Suppressor macrophage treated with lipopolysaccharide for 1 hour (primary cell): ENCODE measurements at places on chromosomes 4 and X.

- no peak for DNase-seq
These were observed 93.3 kb downstream of the HMX1 start for GRCh38 chr4:8778291-8778690.

- DNase-seq: peak; percentile 4
These were observed 5.0 kb downstream of the LNX1 start for GRCh38 chr4:53586121-53586816.

GRCh38 chr4:150986085-150986484, 29.0 kb downstream of the LRBA start:
- no peak for DNase-seq

- DNase-seq: no peak
These were observed 260.9 kb upstream of the RPS6KA3 start for GRCh38 chrX:20527558-20528011.

- DNase-seq: no peak
These were observed 56.5 kb downstream of the NFKB1 start for GRCh38 chr4:102557636-102558035.

DNA sequence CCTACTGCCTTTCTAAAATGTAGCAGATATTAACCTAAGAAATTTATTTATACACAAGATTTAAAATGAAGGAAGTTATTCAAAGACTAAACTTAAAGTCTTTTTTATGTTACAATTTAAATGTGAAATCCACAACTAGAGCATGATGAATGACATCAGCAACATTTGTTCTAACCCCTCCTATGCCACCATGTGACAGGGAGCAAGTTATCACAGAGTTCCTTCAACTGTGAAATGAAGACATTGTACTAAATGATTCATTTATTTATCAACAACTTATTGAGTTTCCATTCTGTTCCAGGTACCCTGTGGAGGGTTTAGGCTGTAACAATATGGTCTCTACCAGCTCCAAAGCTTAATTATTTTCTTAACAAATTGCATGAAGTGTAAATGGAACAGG, 76.9 kb downstream of the SLC39A8 start:
- DNase-seq: peak; percentile 33

- peak; percentile 43 for DNase-seq
These were observed 5.6 kb upstream of the SMIM31 start for GRCh38 chr4:164748375-164748774.

- DNase-seq: no peak
These were observed 194.8 kb downstream of the SOWAHB start for GRCh38 chr4:76703123-76703490.

- no peak for DNase-seq
These were observed 91.5 kb upstream of the ANKRD50 start for GRCh38 chr4:124804041-124804440.

DNA sequence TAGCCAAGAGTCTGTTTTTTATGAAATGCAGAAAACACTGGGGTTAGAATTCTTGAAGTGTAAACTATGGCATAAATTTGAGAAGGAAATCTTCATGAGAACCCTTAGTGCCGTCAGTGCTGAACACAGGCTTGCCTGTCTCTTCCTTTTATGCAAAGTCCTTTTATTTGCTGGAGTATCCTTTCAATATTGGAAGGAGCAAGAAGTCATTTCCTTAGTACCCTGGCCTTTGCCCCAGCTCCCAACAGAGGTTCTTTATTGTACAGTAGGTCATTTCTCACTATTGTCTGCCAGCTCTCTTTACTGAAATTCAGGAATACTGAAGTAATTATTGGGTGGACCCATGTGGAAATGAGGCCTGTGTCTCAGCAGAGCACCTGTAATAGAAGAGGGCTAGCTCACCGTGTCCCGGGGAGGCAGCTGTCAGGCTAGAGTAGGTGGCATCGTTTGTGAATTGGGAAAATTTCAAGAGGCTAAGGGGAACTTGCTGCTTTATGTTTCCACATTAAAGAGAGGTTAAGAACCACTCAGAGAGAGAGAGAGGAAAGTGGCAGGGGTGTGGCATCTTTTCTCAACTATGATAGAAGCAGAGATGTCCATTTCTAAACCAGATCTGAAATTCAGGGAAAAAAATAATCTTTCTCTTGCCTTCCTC, 8.7 kb downstream of the FHDC1 start:
- DNase-seq: no peak

DNA sequence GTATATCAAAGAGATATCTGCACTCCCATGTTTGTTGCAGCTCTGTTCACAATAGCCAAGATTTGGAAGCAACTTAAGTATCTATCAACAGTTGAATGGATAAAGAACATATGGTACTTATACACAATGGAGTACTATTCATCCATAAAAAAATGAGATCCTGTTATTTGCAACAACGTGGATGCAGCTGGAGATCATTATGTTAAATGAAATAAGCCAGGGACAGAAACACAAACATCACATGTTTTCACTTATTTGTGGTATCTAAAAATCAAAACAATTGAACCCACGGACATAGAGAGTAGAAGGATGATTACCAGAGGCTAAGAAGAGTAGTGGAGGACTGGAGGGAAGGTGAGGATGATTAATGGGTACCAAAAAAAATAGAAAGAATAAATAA, 14.2 kb downstream of the IQCM start:
- no peak for DNase-seq

GRCh38 chrX:119579414-119579813, 5.1 kb downstream of the UBE2A start:
- DNase-seq: no peak

GRCh38 chr4:33171873-33172525, 2451.8 kb downstream of the PCDH7 start:
- no peak for DNase-seq

DNA sequence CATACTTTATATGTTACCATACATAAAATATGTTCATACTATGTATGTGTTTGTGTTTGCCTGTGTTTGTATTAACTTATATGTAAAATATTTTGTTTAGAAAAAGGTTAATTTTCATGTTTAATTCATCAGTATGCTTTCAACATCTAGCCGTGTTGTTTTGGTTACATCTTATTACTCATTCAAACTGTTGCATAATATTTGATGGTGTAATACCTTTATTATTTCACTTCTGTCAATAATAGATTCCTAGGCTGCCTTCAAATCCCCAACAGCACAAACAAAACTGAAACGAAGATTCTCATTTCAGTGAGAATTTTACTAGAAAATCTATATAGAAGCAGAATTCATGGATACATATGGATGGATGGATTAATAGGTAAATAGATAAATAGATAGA, 462.3 kb upstream of the ADGRL3 start:
- DNase-seq: no peak

DNA sequence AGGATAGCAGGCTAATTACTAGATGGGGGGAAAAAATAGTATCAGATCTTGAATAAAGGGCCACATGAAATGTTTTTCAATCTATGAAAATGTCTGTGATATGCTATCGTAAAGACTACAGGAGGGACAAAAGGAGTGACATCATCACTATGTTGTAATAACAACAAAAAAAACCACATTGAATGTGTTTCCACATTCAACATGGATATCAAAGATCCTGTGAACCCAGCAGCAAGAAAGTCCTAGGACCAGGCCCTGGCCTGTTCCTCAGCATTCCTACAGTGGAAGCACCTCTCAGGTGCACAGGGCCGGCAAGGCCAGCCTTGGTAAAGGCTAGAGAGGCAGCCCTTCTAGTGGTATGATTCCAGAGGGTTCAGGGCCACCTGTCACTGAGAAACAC, 118.3 kb downstream of the RELL1 start:
- DNase-seq: no peak

- no peak for DNase-seq
These were observed 22.7 kb downstream of the DYNLT3 start for GRCh38 chrX:37824491-37825214.

DNA sequence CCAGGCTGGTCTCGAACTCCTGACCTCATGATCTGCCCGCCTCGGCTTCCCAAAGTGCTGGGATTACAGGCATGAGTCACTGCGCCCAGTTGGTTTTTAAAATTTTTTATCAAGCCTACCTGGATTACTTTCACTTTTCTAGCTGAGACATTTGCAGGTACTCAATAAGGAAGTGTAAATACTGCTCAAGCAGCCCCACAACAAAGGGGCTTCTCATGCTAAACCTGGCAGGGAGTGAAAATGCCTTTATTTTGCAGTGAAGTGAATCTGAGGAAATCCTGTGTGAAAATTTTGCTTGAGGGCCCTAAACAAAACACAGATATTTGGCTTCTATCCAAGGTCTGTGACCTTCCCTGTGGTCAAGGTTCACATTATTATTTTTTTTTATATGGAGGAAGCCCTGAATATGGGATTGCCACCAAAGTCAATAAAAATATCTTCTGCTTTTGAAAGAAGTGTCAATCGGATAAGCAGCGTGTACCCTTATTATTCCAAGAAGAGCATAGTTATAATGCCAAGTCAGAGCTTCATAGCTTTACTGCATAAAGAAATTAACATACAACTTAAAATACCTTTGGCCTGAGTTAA, 481.0 kb downstream of the SH2D1A start:
- no peak for DNase-seq

GRCh38 chr4:37639551-37640285, 46.5 kb downstream of the RELL1 start:
- no peak for DNase-seq

- DNase-seq: peak; percentile 32
These were observed 197.9 kb downstream of the MGST2 start for GRCh38 chr4:139863531-139863930.

DNA sequence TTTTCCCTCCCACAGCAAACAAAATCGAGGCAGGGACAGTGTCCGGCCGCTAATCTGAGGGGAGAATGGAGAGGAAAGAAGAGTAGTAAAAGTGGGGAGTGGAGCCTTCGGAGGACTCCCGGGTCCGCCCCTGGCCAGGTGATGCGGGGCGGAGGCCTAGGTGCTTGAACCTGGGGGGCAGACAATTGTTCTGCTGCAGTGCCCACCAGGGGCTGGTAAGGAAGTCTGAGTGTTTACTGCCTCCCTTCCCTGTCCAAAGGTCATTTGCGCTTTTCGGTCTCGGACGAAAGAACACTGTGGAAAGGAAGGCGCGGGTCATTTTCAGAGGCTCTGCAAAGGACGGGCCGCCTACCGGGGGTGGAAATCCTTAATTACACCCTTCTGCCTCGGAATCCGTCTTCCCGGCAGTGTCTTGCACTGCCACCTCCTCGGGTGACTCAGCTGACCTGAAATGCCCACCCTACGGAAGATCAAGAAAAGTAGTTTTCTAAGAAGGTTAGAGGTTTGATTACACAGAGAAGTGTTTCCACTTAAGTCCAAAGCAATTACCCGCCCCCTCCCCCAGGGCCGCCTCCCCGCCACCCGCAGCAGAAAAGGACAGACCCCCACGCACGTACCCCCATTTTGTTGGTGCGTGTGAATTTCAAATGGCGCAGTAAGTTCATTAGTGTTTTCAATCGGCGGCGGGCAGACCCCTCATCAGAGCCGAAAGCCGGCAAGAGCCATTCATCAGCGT, 99.9 kb upstream of the TENM3 start:
- DNase-seq: no peak

DNA sequence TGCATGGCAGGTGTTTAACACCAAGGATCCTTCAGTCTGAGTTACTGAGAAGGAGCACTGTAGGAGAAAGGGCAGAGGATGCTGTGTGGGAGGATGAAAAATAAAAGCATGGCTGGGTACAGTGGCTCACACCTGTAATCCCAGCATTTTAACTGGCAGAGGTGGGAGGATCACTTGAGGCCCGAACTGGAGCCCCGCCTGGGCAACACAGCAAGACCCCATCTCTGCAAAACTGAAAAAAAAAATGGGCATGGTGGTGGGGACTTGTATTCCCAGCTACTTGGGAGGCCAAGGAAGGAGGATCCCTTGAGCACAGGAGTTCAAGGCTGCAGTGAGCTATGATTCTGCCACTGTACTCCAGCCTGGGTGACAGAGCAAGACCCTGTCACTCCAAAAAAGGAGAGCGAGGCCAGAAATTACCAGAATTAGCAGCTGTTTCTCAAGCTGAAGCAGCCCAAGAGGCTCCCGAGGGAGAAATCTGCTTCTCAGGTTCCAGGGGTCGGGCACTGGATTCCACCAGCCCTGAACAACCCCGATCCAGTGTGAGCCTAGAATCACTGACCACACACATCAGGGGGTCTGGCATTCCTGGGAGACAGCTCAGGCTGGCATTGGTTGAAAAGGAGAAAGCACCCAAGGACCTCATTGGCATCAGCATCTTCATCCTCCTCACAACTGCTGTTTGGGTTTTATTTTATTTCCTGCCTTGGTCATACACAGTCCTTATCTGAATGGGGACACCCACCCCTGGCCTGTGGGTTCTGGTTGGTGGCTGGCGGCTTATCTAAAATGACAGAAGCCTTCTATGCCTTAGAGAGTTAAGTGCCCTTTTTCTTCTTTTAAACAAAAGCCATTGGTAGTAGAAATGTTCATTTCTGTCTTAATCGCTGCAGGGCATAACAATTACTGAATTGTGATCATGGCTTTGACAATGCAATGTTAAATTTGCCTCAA, 66.3 kb upstream of the TRIM2 start:
- no peak for DNase-seq

GRCh38 chrX:103626855-103627254, 1.9 kb upstream of the TCEAL1 start:
- DNase-seq: peak; percentile 67

GRCh38 chr4:110516106-110516922, 40.4 kb downstream of the ENPEP start:
- peak; percentile 74 for DNase-seq

- DNase-seq: no peak
These were observed 24.7 kb downstream of the EIF2S3 start for GRCh38 chrX:24079411-24079810.

GRCh38 chr4:91837608-91838029, 466.1 kb upstream of the GRID2 start:
- no peak for DNase-seq

GRCh38 chrX:108494406-108495090, 54.9 kb downstream of the COL4A5 start:
- no peak for DNase-seq

DNA sequence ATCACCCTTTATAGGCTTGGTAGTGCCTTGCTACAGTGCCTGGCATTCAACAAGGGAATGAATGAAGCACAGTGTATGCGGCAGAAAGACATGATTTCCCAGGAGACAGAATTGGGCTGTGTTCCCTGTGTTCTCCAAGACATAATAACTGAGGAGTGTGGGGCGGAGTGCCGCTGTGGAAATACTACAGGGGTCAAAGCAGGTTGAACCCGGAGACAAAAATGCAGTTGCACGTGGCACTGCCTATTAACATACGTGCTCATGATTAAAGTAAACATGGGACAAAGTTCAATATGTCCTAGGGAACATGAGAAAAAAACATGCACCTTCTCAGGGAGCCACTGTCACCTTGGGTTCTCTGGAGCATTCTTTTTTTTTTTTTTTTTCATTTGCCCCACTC, 820.8 kb downstream of the RPA4 start:
- no peak for DNase-seq

DNA sequence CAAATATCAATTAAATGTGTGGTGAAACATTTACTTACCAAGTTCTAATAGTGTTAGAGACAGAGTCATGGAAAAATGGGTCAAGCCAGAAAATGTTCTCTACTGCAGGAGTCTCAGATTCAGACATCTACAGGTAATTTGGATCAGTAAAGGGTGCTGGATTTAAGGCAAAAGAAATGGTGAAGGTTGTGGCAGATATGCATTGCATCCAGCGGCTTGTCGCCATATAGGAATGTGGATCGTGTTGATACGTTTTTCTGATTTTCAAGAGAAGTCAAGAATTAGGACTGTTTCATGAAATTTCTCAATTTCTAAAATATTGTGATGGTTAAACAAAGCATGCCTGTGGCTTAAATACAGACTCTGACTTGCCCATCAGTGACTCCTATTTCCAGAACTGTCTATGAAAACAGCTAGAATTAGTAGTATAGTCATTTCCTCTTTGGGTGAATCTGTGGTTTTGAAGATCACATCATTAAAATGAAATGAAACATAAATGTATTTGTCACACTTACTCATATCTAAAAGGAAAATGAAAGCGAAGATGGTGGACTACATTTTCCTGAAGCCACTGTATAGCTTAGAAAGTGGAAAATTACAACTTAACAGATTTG, 110.1 kb upstream of the VEGFC start:
- DNase-seq: peak; percentile 51
